ENCODE measurements at places on chromosomes 2 and 18.

GRCh38 chr18:64032312-64032711, 62.4 kb downstream of the SERPINB8 start:
- no peak for DNase-seq

DNA sequence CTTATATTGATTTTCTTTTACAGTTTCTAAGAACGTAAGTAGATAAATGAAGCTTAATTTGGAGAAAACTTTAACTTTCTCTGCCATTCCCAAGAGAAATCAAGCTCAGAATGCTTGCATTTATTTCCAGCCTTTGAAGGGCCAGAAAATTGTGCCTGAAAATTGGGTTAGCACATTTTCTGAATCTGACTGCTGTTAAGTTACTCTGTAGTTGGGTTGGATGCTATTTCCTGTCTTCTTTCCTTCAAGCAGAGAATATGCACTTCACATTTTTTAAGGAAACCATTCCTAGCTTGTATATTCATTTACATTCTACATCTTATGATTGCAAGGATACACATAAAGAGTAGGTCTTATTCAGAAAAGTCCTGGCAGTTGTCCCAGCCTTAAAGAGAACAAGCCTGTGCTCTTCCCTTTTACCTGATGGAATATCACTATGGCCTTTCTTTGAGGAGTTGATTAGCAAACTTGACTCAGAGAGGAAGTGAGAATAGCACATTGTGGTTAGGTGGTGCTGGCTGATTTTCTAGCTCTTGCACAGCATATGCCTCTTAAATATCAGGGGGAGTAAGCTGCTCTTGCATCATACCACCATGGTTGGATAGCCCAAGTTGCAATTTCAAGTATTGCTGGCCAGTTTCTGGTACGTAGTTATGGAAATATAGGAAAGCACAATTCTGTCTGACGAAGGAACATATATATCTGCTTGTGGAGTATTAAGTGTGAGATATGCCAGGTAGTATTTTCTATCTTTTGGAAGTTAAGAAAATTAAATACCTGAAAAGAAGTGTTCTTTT, 133.7 kb downstream of the COMMD1 start:
- peak; percentile 3 for DNase-seq

GRCh38 chr2:147520817-147521216, 324.0 kb upstream of the ACVR2A start:
- DNase-seq: no peak

DNA sequence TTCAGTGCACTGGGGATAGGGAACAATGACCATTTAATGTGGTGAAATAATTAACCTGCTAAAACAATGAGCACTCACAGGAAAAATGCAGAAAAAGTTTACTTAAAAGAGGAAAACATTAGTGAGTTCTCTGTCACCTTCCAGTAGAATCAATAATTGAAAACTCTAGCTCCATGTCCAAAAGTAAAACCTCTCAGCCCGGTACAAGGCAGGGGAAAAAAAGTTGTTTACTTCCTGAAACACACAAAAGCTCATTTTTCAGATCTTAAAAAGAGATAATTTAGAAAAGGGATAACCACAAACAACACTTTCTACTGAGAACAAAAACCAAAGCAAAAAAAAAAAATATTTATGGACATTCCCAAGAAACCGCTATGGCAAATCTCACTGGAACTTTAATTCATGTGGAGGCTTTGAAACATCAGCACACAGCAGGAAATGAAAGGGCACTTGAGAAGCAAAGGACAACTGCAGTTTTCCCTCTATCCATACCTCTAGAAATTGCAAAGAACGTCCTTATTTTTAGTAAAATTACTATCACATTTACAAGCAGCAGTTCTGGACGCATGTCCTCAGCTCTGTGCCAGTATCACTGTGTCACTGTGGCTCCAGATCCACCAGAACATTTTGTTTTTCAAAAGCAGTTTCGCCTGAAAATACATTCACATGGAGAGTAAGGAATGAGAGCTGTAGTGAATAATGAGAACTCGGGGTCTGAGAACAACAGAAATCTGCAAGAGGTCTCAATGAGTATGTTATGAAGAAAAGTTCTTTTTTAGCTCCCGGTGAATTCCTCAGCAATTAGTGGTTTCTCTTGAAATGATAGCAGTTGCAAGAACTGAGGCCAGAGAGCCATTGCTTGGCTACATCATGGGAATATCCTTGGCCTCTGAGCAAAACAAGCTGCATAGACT, 44.7 kb upstream of the DNAH7 start:
- no peak for DNase-seq

DNA sequence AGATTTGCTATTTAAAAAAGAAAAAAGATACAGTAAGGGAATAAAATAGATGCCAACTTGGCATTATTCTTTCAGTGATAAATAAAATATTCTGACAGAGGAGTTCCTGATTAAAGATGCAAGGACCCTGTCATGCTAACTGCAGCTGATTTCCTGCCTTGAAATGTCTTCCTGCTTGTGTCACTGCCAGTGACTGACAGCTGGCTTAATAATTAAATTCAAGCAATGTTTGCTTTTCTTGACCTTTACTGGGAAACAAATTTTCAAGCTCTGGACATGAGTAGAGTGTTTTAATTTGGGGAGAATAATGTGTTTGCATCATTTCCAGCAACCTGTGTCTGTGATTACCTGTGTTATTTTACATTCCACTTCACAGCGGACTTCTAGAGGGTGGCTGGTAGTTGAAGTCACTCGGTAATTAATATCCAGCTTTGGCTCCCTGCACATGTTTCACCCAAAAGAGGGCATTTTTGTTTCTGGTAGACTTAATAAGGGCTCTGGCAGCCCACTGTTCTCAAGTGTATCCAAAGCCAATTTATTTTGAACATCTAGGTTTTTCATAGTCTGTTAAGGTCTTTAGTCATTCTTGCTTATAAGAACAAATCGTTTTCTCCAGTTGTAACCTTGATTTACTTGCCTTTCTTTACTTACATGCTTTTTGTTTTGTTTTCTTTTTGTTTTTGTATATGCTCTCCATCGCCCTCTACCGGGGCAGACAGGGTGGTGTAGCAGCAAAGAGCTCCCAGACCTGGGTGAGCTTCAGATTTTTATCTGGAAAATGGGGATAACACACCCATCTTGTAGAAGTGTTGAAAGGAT, 48.5 kb upstream of the PROKR1 start:
- DNase-seq: peak; percentile 10

DNA sequence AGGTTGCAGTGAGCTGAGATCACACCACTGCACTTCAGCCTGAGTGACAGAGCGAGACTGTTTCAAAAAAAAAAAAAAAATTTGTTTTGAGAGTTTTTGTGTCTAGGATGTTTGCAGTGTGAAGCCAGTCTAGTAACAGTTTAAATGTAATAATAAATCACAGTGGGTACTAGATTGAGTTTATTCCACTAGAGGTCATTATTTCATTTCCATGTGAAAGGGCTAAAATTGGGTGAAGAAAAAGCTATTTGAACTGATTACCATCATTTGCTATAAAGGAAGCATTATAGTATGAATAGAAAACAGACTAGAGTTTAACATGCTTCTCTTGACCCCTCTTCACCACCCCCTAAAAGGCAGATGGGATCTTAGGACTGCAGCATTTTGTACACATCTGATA, 20.3 kb downstream of the SNRPD1 start:
- DNase-seq: no peak

- DNase-seq: no peak
These were observed 203.4 kb downstream of the ASXL3 start for GRCh38 chr18:33781429-33781828.

DNA sequence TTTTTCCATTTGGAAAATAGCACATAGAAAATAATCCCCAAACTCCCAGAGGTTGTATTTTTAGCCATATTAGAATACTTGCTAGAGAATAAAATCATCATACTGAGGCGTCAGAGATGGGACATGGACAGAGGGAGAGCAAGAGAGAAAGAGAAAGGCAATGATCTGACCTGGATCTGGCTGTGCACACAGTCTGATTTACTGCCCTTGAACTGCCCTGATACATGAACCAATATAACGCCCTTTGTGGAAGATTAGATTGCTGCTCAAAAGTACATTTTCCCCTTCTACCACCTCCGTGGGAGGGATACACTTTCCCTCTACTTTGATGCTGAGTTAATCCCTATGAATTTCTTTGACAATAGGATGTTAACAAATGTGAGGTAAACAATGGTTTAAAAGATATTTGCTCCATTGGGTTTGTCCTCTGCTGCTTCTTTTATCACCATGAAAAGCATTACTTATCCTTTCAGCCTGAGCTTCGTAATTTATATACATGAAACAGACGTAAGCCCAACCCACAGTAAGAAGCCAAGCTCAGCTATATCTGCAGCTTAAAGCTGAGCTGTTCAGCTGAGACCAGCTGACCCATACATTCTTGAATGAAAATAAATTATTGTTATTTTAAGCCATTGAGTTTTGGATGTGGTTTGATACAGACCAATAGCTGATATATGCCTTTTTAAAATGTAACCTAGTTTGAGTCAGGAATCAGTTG, 1664.6 kb upstream of the CELF4 start:
- DNase-seq: no peak
